ENCODE measurements at places on chromosomes 7 and 10.

DNA sequence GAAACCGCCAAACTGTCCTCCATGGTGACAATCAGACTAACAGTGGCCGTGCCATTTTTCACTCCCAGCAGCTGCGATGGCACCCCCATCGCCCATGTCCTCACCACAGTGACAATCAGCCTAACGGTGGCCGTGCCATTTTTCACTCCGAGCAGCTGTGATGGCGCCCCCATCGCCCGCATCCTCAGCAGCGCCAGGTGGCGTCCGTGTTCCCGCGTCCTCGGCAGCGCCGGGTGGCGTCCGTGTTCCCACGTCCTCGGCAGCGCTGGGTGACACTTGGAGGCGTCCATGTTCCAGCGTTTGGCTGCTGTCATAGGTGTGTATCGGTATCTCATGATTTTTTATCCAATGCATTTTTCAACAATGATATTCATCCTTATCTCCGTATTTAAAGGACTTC, 267.3 kb downstream of the PTPRN2 start:
- no peak for DNase-seq

DNA sequence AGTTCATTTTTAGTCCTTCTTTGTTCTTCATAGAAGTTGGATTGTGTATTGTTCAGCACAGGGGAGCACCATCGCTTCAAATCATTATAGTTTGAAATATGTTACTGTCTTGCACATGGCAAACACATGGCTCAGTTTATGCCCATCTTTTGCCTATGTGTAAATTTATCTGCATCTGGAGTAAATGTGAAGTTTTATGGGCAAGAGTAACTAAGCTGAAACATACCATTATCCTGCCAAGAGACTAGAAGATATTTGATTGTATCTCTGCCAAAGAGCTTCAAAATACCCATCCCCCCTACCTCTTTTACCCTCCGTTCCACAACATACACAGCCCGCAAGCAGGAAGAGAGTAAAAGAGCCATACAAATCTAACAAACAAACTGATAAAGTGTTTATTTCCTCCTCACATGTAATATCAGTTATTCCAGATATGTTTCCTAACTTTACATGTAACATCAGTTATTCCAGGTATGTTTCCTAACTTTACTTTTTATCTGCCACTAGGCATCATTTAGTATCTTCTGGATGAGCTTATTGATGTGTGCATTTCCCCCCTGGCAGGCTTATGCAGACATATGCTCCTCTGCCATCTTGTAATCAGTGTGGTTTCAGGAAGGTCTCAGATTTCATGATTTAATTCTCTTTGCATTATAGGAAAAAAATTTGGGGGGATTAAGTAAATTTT, 127.7 kb downstream of the SRI start:
- DNase-seq = no peak

DNA sequence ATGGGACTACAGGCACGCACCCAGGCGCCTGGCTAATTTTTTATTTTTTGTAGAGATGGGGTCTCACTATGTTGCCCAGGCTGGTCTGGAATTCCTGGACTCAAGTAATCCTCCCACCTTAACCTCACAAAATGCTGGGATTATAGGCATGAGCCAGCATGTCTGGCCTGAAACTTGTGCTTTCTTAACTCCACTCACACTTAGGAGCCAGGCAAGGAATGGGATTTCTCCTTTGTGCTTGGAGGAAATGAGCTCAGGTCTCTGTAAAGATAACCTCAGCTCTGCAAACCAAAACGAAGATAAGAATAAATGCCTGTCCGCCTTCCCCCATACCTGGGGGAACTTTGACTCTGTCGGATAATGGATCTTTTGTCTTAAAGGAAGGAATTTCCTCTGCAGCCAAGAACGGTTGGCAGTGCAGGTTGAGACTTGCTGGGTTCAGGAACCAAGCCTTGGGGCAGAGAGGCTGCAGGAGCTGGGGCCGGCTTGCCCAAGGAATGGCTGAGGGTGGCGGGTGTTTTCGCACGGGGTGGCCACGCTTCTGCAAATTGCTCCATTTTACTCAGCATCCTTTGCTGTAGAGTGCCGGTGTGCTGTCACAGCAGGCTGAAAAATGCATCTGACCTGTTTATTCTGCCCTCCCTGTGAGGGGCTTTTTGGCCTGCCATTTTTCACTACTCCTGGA, 174.2 kb downstream of the KIAA1217 start:
- no peak for DNase-seq

DNA sequence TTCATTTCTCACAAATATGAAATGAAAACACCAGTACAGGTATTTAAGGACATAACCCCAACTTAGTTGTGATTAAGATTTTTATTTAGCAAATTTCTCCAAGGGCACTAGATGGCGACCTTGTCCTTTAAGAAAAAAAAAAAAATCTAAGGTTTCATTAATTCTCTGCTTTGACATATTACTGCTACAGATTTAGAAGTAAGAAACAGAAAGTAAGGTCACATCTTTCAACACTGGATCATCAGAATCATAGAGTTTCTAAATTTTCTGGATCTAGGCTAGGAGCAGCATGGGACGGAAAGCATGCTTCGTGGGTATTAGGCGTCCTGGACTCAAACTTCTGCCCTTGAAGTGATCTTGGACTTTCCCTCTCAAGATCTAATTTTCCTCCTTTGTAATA, 85.5 kb upstream of the PRKG1 start:
- DNase-seq = no peak

GRCh38 chr7:123492485-123492884, 41.9 kb downstream of the IQUB start:
- no peak for DNase-seq

DNA sequence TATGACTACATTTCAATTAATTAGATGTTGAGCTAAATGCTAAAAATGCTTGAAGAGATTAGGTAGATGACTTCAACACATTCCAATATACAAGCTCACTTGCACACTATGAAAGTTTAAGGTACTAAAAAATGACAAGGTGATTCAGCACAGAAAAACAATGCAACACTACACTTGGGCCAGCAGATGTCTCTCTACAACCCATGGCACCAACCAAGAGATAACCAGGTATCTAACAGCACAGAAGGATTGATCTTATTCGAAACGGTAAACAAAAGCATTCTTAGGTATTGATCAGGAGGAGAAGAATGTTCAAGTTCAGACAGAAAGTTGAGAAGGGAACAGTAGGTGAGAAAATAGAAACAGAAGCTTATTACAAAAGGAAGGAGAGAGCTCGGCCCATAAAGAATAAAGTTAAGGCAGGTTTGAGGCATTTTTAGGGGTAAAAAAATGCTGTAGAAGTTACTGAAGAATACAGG, 248.2 kb upstream of the KLF14 start:
- DNase-seq = no peak

DNA sequence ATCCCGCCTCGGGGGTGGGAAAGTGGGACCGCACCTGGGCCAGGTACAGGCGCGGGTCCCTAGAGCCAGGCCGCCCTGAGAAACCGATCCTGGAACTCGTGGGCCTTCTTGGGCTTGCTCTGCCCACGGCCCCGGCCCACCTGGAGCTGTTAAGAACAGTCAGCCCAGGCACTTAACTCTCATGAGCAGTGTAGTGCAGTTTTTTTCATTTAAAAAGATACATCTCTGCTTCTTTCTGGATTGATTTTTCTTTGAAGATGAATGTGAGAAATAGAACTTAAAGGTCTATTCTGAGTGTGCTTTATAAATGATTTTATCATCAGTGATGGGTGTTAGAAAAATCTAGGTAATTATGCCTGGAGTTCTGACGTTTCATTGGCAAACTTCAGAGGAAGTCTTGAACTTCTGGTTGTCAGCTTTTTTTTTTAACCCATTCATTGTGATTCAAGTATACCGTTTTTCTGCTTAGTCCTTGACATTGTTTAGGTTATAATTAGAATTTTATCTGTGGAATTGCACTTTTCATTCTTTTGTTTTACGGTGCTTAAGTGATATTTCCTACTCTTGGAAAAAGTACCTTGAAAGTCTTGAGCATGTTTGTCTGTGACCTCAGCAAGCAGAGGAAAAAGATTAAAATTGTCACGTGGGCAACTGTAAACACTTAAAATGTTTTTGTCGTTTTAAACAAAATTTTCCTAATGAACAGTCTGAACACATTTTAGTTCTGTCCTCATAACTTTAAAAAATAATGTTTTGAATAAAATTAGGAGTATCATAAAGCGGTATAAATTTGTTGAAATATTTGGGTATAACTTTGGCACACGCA, 906 bp downstream of the CDK1 start:
- no peak for DNase-seq

DNA sequence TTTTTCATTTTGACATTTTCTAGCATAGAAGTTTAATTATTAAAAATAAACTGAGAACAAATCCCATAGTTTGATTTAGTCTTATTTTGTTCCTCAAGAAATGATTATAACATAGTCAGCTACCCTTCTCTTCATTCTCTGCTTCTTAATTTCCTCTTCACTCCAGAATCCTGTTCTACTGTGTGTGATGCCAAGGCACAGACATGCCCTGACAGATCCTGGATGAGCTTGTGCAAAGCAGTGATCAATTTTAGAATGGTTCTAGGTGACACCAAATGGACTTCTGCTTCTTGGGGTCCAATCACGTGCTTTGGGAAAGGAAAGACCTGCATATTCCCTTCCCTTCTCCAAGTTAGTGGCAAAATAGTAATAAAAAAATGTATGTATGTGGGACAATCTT, 665.6 kb downstream of the MAGI2 start:
- DNase-seq = no peak

DNA sequence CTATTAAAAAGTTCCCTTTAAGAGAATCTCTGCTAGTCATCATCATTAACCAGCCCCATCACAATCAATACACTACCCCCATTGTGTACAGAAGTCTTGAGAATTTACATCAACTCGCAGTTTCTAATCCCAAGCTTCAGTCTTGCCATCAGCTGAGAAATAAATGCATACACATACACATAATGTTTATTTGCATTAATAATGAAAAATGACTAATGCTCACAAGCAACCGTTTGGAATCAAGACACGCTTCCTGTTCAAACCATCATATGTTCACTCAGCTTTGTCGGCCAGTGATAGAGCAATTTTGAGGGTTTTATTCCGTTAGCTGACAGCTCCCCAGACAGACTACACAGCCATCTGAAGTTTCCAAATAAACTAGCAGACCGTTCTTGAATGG, 287.1 kb downstream of the SFMBT2 start:
- no peak for DNase-seq

- no peak for DNase-seq
Measured at GRCh38 chr10:14618674-14619073, 156.0 kb downstream of the FAM107B start.

DNA sequence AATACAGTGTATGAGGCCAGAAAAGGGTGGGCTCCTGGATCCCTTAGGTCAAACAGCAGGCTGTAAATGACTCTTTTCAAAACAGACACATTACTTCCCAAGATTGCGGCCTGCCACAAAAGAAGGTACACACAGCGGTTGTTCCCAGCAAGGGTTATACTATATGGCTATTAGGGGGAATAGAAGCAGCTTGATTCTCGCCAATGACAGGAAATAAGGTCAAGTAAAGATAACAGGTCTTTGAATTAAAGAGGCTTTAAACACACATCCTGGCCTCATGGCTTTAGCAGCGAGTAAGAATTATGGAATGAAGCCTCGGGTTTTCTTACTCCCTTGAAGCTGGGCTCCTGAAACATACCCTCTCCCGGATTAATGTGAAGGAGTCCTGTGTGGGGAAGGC, 58.3 kb downstream of the CYP26A1 start:
- no peak for DNase-seq

- DNase-seq = no peak
Measured at GRCh38 chr10:53440601-53441000, 668.0 kb upstream of the MBL2 start.

GRCh38 chr7:115676080-115676479, 354.5 kb downstream of the TFEC start:
- DNase-seq = peak; percentile 29

DNA sequence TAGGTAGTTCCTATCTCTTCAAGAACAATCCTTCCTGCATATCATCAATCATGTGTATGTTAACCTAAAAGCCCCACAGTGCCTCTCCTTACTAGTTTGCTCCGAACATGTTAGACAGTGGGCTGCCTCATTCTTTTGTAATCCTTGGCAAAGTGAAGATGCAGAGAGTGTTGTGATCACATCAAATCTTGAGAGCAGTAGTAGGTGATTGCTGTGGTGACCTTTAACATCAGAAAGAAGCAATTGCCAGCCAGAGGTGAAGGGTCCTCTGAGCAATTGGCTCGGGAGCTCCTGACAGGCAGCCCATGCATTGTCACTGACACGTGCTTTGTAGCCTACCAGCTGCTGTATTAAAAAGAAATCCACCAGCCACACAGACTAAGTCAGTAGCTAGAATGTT, 19.6 kb upstream of the GSTK1 start:
- DNase-seq = no peak

- no peak for DNase-seq
Measured at GRCh38 chr7:80186721-80187120, 52.1 kb downstream of the GNAI1 start.

- no peak for DNase-seq
Measured at GRCh38 chr10:94102436-94102835, 108.7 kb downstream of the PLCE1 start.

- DNase-seq = no peak
Measured at GRCh38 chr10:77120012-77120411, 517.6 kb downstream of the KCNMA1 start.

- DNase-seq = no peak
Measured at GRCh38 chr10:70845816-70846215, 30.1 kb downstream of the SGPL1 start.

DNA sequence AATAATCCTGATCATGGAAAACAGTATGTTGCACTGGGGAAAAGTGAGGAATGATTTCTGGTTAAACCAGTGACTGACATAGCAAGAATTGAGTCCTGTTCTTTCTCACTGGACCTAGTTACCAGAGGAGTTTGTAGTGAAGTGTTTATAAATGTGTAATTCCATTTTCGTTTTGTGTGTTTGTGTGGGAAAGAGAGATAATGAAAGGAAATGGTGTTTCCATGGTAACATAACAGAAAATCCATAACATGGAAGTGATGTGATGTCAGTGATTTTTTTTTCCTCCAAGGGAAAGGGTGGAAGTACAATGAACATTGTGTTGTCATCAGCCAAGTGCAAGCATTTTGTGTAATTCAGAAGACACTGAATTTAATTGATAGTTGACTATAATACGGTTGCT, 283.9 kb downstream of the PLXDC2 start:
- no peak for DNase-seq

DNA sequence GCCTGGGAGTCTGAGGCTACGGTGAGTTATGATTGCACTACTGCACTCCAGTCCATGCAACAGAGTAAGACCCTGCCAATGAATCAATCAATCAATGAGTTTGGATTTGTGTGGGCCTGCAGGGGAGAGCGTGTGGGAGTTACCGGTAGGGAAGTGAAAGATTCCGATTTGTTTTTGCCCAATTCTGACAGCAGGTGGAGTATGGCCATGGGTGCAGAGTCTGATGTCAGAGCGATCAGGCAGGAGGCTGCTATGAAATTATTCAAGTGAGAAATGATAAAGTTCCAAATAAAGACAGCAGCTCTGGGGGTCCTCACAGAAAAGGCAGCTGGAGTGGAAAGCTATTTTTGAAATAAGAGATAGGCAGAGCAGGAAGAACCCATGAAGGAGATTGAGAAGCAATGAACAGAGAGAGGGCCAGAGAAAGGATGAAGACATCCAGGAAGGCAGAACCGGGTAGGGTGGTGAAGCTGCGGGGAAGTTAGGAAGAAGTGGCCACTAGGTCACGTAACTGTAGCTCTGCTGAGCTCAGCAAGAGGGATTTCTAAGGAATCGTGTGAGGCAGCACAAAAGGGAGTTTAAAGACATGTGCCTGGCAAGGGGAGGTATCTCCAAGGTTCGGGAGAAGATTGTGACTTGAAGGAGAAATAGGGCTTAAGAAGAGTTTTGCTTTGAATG, 93.7 kb upstream of the NMT2 start:
- DNase-seq = no peak

- no peak for DNase-seq
Measured at GRCh38 chr10:124612611-124613498, 131.3 kb downstream of the FAM53B start.

GRCh38 chr10:127012769-127013152, 107.5 kb downstream of the DOCK1 start:
- DNase-seq = no peak

Data from dorsolateral prefrontal cortex (tissue), 122 donors.